Astrocyte of the spinal cord (primary cell): ENCODE measurements at places on chromosomes 1 and 21.

GRCh38 chr21:38289705-38290485 is 33.1 kb downstream of the KCNJ15 start:
- peak; percentile 100 for DNase-seq

- DNase-seq = no peak
These were observed 41.2 kb upstream of the NRDC start for GRCh38 chr1:51919684-51920083.

GRCh38 chr1:18464665-18465050 is 16.1 kb upstream of the KLHDC7A start:
- no peak for DNase-seq

- DNase-seq = no peak
These were observed 83.0 kb downstream of the GRIK3 start for GRCh38 chr1:36951292-36951750.

- DNase-seq = no peak
These were observed 77.4 kb downstream of the EIF4G3 start for GRCh38 chr1:21099034-21099868.

- DNase-seq = no peak
These were observed 21.7 kb downstream of the SESN2 start for GRCh38 chr1:28280977-28281381.
